ENCODE measurements at places on chromosomes 6 and 20. TPM values are rescaled to one million over a fixed set of nuclear protein-coding genes. Genes with fewer than 3 reads are reported as not detected.

DNA sequence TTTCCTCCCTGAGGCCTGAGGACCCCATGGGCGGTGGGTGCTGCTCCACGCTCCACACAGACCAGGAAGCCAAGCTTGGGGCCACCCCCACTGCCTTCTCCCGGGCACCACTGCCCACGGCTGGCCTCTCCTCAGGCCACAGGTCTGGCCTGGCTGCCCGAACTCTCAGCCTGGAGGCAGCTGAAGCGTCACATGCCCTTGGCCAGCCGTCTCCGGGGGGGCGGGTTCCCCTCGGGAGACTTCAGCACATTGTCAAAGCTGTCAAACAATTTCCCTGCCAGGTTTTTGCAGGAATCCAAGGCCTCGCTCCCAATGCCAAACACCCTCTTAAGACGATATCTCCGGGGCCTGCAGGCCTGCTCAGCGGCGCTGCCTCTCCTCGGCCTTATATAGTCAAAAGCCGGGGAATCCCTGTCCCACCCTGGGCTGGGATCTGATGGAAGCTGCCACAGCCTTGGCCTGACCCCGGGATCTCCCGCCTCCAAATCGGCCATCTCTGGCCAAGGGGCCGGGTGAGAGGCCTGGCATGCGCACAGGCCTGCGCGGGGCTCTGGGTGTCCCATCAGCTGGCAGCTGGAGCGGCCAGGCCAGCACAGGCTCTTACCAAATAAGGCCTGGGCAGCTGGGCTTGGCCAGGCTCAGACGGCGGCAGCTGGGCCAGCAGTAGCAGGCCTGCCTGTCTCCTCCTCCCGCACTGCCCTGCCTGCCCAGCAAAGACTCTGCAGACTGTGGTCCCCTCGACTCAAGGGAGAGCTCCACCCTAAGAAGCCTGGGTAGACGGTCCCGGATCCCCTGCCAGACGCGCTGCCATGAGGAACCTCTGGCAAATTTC is 49.7 kb downstream of the RBM38 start:
- DNase-seq, result no peak

GRCh38 chr20:46230801-46231282 is 77.5 kb downstream of the CDH22 start:
- DNase-seq, result no peak

- DNase-seq, result no peak
Measured at GRCh38 chr20:51172558-51173428, 149.9 kb upstream of the KCNG1 start.

The C6orf52 gene
- 8.7 TPM for polyA plus RNA-seq

GRCh38 chr6:137233911-137234863 is 15.0 kb upstream of the IFNGR1 start:
- DNase-seq, result no peak

DNA sequence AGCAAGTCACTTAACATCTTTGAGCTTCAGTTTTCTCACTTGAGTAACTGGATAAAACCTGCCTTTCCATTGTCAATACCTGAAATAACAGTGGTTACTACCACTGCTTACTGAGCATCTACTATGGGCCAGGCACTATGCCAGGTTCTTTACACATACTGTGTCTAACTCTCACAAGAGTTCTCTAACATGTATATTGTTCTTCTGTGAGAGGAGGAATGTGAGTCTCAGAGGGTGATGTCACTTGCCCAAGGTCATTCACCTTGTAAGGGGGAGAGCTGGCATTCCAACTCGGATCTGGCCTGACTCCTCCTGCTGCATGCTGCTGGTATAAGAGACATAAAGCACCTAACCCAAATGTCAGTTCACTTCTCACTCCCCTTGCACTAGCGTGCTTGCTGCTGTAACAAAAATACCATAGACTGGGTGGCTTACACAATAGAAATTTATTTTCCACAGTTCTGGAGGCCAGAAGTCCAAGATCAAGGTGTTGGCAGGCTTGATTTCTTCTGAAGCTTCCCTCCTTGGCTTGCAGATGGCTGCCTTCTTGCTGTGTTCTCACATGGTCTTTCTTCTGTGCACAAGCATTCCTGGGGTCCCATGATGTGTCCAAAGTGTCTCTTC is 21.9 kb upstream of the SGK2 start:
- no peak for DNase-seq

- no peak for DNase-seq
Measured at GRCh38 chr6:157560691-157561413, 179.9 kb downstream of the ZDHHC14 start.

Measured in GM12878 (cell line).